ENCODE measurements at places on chromosomes 2 and 18.

DNA sequence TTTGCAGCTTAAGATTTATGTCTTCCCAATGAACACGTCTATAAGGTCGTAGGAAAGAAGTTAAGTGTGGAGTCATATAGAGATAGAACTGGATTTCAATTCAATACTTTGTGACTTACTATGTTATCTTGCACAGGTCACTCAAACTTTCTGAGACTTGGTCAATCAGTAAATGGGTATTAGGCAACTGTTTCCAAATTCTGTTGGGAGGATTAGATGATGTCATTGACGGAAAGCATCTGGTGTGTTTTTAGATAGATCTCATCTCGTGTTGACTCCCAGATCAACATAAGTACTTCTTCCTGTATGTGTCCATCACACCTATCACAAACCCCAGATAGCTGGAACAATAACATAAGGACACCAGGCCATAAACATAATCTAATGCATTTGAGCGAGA, 771.1 kb upstream of the FANCL start:
- no peak for DNase-seq

DNA sequence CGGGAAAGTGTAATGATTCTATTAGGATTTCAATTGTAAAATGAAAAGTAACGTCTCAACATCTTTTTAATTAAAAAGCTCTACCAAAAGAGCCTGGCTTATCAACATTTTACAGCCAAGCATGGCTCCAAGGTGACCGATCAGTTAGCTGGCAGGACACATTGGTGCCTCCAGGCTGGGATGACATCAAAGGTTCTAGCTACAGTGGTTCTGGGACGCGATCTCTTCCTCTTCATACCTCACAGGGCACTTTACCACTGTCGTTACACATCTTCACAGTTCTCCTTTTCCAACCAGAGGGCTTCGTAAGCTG, 693 bp downstream of the ORC2 start:
- DNase-seq, result no peak

DNA sequence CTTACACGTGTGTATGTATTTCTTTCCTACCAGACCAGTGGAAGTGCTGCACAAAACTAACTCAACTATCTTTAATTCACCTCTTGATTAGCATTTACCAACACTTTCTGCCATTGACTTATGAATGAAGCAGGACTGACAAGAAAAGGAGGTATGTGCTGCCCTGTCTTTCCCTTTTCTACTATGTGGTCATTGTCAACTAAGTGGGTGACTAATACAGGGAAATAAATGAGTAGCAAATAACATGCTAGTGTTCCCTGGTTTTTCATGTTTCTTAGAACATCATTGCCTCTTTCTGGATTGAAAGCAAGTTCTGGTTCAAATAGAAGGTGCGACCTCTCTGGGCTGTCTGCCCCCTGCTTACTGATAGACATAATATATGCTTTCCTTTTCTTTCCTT, 58.0 kb downstream of the LINC00305 start:
- DNase-seq, result no peak

- DNase-seq, result peak; percentile 40
Observed at GRCh38 chr2:169528271-169528701, 18.8 kb downstream of the KLHL41 start.

GRCh38 chr2:47503481-47504070, 100.6 kb downstream of the MSH2 start:
- DNase-seq, result no peak

- no peak for DNase-seq
Observed at GRCh38 chr2:191947235-191947634, 100.3 kb upstream of the CAVIN2 start.

DNA sequence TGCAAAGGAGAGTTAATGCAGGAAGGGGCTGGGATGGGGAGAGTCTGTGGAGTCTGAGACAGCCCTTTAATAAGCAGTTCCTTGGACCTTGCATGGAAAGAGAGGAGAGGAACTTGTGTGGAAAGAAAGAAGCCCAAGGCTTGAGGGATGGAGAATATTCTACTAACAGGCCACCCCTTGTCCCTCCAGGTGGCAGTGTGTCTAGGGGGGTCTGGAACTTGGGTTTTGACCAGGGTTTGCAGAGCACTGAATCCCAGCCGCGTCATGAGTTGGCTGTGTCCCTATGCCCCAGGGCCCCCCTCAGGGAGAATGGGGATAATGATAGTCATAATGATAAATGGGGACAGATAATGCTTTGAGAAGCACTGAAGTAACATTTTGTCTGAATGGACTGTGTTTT, 15.0 kb downstream of the TCF7L1 start:
- no peak for DNase-seq

DNA sequence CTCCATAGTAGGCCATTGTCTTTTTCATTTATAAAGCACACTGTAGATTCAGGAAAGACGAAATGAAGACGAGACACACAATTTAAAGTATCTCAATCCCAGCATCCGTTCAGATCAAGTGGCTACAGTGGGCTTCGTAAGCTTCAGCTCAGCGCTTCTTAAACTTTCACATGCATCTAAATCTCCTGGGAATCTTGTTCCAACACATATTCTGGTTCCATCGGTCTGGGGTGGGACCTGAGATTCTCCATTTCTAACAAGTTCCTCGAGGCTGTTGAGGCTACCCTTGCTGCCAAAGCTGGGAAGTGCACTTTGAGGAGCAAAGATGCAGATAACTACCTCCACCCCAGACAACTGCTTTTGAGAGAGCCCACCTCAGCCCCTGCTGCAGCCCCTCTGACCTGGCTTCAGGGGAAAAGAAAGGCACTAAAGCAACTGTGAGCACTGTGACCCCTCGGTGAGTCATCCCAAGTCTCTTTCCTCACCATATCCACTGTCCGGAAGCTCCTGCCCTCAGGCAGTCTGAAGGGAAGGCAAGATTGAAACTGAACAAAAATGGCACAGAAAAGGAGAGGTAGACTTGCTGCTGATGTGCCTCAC, 201.1 kb upstream of the FBXO11 start:
- peak; percentile 60 for DNase-seq

- DNase-seq, result no peak
Observed at GRCh38 chr2:240585681-240586197, 795 bp upstream of the CAPN10 start.

GRCh38 chr2:76211991-76212985, 501.6 kb upstream of the GCFC2 start:
- DNase-seq, result no peak

DNA sequence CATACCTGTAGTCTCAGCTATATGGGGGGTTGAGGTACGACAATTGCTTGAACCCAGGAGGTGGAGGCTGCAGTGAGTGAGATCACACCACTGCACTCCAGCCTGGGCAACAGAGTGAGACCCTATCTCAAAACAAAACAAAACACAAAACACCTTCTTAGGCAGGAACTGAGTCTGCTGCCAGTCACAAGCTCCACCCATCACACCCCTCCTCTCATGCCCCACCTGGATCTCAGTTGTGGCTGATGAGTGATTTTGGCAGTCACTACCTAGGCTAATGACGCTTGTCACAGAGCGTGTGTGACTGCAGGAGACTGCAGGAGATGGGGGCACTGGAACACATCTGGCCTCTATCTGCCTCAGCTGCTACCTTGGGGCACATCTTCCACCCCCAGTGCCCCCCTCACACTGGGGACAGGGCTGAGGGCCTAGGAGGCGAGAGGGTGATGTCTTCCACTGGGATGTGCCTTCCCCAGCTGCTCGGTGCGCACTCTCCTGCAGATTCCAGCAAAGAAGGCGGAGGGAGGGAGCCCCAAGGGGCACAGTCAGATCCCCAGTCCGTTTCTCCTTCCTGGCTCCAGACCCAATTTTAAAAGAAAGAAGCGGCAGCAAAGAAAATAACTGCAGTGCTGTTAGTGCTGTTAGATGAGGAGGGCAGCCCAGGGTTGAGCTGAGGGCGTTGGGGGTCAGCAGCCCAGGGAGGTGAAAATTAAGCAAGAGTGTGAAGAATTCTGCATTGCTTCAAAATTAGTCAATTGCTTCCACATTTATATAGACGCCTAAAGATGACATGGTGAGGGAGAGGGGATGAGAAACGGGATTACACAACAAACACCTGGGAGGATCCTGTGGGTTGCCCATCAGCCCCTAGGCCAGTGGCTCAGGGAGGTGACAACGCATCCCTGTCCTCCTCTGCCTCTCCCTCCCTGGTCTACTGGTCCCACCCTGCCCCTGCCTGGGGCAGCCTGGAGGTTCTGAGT, 143.6 kb upstream of the HAAO start:
- no peak for DNase-seq

DNA sequence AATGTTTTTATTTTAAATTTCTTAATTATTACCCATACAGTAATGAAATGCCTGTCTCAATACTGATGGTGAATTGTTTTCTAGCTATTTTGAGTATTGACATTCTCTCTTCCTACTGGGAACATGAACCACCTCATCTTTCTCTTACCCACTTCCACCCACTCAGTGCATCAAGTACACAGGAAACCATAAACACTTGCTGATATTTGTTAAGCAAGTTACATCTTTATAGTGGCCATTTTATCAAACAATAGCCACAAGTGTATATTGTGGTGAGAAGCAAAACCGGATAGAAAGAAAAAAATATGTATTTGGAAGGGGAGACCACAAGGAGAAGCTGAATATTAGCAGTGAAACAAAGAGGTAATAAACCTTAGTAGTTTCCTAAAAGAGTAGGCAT, 368.1 kb upstream of the HNRNPA3 start:
- DNase-seq, result no peak

- peak; percentile 66 for DNase-seq
Observed at GRCh38 chr2:290090-290722, 2.3 kb upstream of the ALKAL2 start.

All from fibroblast of skin of right quadriceps (primary cell).